MG63 (cell line): ENCODE measurements at places on chromosomes 7 and 10.

DNA sequence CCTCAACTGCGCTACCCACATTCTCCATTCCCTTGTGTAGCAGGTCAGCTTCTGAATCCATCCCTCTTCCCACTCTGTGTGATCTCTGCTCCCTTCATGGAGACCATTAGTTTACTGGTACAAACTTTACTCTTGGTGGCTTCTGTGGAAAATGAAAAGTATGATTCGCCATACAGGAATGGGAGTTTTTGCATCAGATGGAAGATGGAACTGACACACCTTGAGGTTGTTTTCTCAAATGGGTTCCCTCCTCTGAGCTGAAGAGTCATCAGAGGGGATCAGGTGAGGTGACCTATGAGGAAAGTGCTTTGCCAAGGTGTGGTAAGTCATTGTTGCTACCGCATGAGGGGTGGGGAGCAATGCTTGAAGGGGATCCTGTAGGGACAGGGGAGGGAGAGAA is 266.8 kb downstream of the INHBA start:
- no peak for DNase-seq

- DNase-seq: no peak
These were observed 27.8 kb upstream of the DMBT1 start for GRCh38 chr10:122532601-122533296.

- no peak for DNase-seq
These were observed at the start of gene MCMBP for GRCh38 chr10:119872610-119872859. Gene MCMBP (minus strand): TSS chr10:119872843. CDS start chr10:119872584, 259 bp downstream.

- DNase-seq: no peak
These were observed 129.2 kb downstream of the CUL2 start for GRCh38 chr10:34960983-34961382.

DNA sequence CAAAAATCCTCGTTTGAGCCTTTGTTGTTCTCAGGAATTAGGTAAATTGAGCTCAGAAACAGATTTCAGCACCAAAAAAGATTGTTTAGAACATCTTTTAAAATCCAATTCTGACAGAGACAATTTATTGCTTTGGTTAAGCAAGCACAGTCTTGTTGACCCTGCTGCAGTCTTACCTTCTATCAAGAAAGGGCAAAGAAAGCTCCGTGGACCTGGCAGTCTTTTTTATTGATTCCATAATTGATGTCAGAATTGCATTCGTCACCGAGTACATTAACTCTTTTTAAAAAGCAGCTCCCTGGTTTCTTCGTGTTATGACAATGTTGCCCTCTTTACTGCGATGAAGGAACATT is 334.8 kb downstream of the FGFR2 start:
- no peak for DNase-seq

- no peak for DNase-seq
These were observed 667.8 kb downstream of the PCDH15 start for GRCh38 chr10:54133203-54133602.

- no peak for DNase-seq
These were observed at the start of gene LRRC17 for GRCh38 chr7:102912742-102913141. Gene LRRC17 (plus strand): TSS chr7:102913000. CDS start chr7:102933914, 20,914 bp downstream.

- DNase-seq: no peak
These were observed 275.9 kb upstream of the NFE2L3 start for GRCh38 chr7:25876092-25876491.

DNA sequence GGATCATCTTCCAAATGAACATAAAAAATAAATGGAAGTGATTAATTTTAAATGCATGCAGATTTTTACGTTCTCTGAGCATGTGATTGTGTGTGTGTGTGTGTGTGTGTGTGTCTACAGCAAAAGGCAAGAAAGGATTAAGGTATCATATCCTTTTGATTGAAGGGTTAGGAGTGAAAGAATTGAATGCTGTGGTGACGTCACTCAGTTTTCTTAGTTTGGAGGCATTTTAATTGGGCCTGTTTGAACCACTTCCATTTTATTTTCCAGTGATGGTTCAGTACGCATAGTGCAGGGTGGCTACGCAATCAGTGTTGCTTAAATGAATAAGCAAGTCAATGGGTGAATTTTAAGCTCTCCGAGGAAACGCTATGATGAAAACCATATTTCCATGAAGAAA is 31.3 kb downstream of the TACC2 start:
- no peak for DNase-seq

DNA sequence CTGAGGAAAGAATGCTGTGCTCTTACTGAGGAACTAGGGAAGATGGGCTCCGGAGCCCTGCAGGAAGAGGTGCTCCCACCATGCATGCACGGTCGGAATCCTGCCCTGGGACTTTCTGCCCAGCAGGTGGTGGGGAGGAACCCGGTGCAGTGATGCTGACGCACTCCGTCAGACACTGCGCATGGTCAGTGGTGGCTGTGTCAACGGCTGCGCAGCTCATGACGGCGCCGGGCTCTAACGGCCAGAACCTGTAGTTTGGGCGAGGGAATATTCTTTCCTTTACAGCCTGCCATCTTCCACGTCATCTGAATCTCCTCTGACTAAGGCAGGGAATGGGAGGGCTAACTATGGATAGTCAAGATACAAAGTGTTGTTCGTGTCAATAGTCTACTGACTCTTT is 189.2 kb upstream of the MGMT start:
- no peak for DNase-seq

GRCh38 chr10:13943735-13944398 is 357.1 kb downstream of the PRPF18 start:
- DNase-seq: no peak

- DNase-seq: no peak
These were observed 19.0 kb downstream of the ZMIZ1 start for GRCh38 chr10:79087721-79088120.

- no peak for DNase-seq
These were observed 21.5 kb downstream of the MACROH2A2 start for GRCh38 chr10:70074165-70074564.

GRCh38 chr10:45197816-45198485 is 117.5 kb downstream of the OR13A1 start:
- no peak for DNase-seq

GRCh38 chr10:97230146-97230545 is 44.4 kb upstream of the SLIT1 start:
- DNase-seq: no peak

- peak; percentile 20 for DNase-seq
These were observed 1168.4 kb downstream of the GATA3 start for GRCh38 chr10:9222917-9223316.

GRCh38 chr7:24908166-24908565 is 71.8 kb downstream of the OSBPL3 start:
- DNase-seq: no peak

GRCh38 chr7:132865366-132866143 is 216.3 kb downstream of the CHCHD3 start:
- peak; percentile 4 for DNase-seq

DNA sequence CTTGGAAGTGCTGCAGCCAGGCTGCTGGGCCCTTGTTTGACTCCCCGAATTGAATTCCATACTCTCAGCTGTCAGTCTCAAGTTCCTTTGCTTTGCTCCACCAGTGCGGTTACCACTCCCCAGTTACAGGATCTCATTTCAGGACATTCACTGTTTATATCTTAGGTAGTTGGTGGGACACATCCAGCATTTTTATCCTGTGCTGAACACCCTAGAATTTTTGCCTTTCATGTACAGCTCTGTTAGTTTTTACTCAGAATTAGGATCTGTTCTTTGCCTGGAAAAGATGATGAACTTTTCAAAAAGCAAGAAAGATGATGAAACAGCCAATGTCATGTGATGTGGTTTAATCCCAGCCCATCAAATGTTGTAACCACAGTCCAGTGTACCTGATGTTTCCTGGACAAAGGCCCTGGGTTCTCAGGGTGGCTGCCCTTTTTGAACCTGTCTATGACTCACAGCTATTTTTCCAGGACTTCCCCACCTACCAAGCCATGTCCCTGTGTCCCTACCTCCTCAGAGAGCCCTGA is 149.7 kb downstream of the NOC3L start:
- DNase-seq: no peak

GRCh38 chr7:23277359-23277989 is 21.7 kb upstream of the MALSU1 start:
- DNase-seq: no peak

- DNase-seq: no peak
These were observed 43.9 kb upstream of the GSAP start for GRCh38 chr7:77460057-77460486.

DNA sequence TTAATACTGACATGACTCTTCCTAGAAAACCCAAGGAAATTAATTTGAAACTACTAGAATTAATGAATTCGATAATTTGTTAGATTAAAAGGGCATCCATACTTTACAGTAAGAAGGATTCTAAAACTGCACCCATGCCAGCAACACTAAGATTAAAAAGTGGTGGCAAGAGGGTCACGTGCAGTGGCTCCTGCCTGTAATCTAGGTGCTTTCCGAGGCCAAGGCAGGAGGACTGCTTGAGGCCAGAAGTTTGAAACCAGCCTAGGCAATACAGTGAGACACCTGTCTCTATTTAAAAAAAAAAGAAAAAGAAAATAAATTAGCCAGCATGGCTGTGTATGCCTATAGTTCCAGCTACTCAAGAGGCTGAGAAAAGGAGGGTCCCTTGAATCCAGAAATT is 58.2 kb downstream of the SRPK2 start:
- DNase-seq: no peak

GRCh38 chr7:19080093-19080492 is 37.3 kb downstream of the TWIST1 start:
- DNase-seq: no peak

- no peak for DNase-seq
These were observed 127.5 kb downstream of the TES start for GRCh38 chr7:116337800-116338199.

DNA sequence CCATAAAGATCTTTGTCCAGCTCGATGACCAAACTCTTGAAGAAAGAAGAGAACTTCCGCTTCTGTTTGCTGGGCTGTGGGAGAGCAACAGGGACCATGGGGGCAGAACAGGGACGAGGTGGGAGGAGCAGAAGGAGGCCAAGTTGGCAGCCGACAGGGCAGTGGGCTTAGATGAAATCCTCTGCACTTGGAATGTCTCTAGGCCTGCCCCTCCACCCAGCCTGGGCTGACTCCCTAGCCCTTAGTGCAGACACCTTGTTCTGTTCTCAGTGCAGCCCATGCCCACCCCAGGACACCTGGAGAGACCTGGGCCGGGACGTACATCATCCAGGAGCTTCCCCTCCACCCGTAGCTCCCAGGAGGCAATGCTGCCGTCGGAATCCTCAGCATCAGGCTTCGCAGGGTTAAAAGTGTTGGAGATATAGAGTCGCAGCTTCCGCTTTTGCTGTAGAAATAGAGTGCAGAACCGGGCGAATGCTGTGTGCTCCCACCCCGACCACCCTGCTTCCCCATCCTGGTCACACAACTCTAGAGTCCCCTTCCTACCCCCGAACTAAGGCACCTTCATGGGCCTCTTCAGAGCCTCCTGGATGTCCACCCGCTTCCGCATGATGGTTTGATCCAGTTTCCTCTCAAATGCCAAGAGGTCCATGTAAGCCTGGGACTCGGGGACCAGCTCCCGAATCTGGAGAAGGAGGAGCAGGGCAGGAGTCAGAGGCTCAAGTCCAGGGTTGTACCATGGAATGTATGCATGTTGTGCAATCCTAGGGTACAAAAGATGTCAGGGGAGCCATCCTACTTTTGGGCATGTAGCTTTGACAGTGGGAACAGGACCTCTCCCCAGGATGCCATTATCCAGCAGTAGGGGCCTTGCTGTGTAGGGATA is 6.1 kb downstream of the SMARCD3 start:
- DNase-seq: no peak

DNA sequence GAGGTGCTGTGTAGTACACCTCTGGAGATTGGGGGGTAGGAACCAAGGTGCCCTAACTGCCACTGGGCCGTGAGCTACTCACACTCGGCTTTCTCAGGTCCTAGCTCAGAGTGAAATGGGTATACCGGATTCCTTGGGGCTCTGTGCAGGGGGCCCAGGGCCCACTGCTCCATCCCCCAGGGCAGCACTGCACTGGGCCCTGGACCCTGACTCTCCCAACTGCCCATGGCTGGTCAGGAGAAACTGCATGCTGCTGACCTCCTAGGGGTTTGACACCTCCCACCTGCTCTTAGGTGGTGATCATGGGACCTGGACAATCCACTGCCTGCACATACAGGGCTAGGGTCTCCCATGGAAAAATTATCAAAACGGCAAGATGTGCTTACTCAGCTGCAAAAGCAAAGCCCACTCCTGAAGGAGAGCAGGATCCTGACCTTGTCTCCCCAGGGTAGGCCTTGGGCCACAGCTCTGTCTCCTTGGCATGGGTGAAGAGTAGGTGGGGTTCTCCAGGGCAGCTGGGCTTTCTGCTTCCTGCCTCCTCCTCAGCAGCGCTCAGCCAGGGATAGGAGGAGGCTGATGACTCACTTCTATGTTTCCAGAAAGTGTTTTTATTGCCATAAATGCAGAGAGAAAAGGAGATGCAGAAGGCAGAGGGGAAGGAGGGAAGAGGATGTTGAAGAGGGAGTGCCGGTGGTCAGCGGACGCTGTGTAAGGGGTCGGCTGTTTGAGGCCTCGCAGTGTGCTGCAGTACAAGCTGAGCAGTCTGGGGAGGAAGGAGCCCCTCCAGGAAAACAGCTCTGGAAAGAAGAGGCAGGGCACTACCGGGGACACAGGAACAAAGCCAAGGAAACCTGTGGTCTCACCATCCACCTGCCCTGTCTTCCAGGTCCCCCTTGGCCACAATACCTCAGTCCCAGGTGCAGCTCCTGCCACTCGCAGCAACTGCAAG is 107.8 kb downstream of the ARHGAP22 start:
- DNase-seq: peak; percentile 86

- no peak for DNase-seq
These were observed 5.2 kb upstream of the UTF1 start for GRCh38 chr10:133224756-133225372.

DNA sequence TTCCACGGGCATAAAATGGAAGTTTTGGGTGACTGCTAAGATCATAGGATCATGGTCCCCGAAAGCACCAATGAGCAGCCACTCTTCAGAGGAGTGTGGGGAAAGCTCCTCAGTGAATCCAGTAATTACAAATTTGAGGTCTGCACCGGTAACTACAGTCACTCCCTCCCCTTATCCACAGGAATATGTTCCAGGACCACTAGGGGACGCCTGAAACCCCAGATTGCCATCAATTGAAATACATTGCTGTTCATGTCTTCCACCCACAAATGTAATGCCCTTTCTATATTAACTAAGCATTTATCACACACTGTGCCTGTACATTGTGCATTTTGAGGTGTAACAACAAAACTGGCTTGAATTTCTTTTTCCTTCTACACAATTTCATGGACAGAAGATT is 447.9 kb upstream of the PFKP start:
- DNase-seq: no peak

DNA sequence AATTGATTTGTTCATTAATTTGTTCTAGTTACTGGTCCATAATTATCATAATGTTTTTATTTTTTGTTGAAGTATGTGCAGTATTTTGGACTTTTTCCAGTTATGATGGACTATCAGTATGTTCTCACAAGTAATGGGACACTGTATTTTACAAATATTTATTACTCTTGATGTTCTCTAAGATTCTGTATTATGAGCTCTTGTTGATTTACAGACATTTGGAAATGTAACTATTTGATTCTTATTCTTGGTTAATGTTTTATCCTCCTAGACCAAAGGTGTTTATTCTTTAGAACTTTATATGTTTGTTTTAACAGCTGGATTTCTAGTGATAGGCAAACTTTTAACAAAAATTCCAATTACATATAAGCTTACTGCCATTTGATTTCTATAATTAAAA is 200.6 kb downstream of the SDK1 start:
- no peak for DNase-seq
